Placental epithelial cell (primary cell): ENCODE measurements at places on chromosomes 1 and 21. TPM values are rescaled to one million over a fixed set of nuclear protein-coding genes. Genes with fewer than 3 reads are reported as not detected.

LRRC71 gene
- total RNA-seq: under 0.01 TPM in 1 of 2 replicates, not detected in the other

PRAMEF7 gene
- total RNA-seq: not detected in 2 replicates

IRF6 gene
- 28.7 and 37.1 TPM in 2 replicates for total RNA-seq

CFHR1 gene
- not detected in 2 replicates for total RNA-seq

MYBPH gene
- total RNA-seq: not detected in 2 replicates

AZIN2 gene
- total RNA-seq: 2.6 and 5.5 TPM in 2 replicates

CELA2A gene
- total RNA-seq: not detected in 2 replicates

BECN2 gene
- total RNA-seq: not detected in 2 replicates

MPL gene
- 0.11 TPM in 1 of 2 replicates, not detected in the other for total RNA-seq

FCGR3A gene
- total RNA-seq: not detected in 2 replicates

SLAMF9 gene
- 4.7 and 6.8 TPM in 2 replicates for total RNA-seq

CFAP298 gene
- total RNA-seq: 13.7 and 16.2 TPM in 2 replicates
